ENCODE measurements at places on chromosomes 6 and 20. TPM values are rescaled to one million over a fixed set of nuclear protein-coding genes. Genes with fewer than 3 reads are reported as not detected.

The SAMD5 gene
- not detected for total RNA-seq

The GSTA3 gene
- not detected for total RNA-seq

The MYMX gene
- total RNA-seq, result not detected

The C6orf15 gene
- not detected for total RNA-seq

DNA sequence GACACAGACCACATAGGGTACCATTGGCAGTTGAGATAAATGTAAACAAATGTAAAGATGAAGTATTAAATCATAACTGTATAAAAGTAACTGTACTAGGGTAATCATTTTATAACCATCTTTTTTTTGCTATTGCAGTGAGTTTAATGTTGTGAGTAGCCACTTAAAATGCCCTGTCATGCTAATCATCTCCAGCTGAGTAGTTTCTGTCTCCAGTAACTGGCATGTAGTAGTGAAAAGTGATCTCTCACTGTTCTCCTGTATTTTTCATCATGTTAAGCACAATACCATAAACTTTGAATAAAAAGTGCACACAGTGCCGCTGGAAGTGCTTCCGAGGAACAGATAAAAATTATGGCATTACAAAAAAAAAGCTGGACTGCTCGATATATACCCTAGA lies 45.0 kb upstream of the OPRM1 start:
- no peak for DNase-seq

- peak; percentile 40 for DNase-seq
Observed at GRCh38 chr6:2695454-2696095, 55.1 kb downstream of the MYLK4 start.

GRCh38 chr6:143262859-143263258 lies 187.6 kb downstream of the ADAT2 start:
- DNase-seq, result no peak

DNA sequence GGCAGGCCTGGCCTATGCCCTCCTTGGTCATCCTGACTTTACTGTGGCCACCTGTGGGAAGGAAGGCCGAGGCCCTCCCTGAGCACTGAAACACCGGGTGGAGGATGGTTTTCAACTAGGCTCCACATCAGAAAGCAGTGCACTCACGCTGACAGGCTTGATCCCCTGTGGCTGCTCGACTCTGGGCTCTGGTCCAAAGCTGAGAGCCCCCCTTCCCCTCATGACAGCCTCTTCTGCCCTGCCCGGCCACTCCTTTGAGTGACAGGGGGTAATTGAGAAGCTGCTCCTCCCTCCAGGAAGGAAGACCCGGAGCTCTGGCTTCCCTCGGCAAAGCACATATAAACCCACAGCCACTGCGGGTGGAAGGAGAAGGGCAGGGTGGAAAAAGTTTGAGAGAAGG lies 43.6 kb downstream of the MUC22 start:
- DNase-seq, result no peak

GRCh38 chr20:5797165-5797564 lies 47.0 kb downstream of the SHLD1 start:
- no peak for DNase-seq

DNA sequence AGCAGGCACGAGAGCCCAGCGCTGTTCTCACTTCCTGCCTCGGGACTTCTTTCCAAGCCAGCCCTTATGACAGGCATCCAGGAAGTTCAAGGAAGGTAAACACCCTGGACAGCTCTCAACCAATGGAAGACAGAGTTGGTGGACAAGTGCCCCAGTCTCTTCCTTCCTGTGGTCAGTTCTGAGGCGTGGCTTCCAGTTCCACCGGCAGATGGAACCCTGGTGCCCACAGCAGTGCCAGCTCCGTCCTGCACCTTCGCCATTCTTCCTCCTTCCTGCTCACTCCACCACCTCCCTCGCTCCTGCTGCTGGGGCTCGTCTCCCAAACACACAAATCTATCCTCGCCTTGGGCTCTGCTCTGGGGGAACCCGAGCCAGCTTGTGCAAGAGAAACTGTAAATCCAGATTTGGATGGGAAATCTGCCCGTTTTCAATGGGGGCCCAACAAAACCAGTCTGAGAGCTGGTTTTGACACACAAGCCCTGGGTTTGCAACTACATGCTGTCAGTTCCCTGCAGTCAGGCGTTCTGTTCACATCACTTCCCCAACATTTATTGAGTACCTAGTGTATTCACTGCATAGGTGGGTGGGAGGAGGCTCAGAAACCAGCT lies 162.7 kb downstream of the GRM4 start:
- DNase-seq, result no peak

DNA sequence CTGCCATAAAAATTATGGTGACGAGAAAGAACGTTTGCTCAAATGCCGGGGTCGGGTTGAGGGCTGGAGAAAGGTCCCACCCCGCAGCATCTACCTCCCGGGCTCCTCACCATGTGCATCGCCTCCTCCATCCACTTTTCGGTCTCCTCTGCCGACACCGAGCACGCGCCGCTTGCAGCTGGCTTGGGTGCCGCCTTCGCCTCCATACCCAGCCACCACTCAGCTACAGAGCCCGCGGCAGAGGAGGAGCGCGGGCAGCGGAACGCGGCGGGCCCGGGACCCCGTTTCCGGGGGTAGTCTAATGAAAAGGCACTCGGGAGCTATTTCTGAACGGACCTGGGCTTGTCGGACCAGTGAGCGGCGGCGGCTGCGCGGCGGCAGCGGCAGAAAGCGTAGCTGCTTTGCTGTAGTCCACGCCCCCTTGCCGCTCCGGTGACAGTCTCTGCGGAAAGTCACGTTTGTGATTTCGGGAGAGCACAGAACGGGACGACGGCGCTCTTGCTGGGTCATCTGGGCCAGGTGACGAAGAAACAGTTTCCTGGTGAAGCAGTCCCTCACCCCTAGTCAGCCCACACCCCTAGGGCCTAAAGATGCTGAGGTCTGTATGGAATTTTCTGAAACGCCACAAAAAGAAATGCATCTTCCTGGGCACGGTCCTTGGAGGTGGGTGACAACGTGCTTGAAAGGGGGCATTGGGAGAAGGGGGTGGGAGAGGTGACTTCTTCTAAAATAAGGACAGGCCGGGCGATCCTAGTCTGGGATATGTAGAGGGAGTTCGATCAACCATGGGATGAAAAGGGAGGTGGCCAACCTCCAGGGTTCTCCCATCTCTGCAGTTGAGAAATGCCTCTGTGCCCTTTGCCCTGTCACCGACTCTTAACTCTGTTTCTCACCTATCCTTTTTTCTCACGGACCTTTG lies at the start of the genes ADAT2 and PEX3:
Gene ADAT2, minus strand, starts transcription at position 243 of the 919 bp plus-strand sequence. Its CDS starts 37 bp downstream, at position 206.
Gene PEX3, plus strand, starts transcription at position 353 of the 919 bp plus-strand sequence. Its CDS starts 238 bp downstream, at position 591.
- peak; percentile 96 for DNase-seq

GRCh38 chr6:132752255-132752654 lies 5.4 kb downstream of the VNN2 start:
- no peak for DNase-seq

- DNase-seq, result no peak
Observed at GRCh38 chr6:75876152-75876551, 127.1 kb downstream of the MYO6 start.

DNA sequence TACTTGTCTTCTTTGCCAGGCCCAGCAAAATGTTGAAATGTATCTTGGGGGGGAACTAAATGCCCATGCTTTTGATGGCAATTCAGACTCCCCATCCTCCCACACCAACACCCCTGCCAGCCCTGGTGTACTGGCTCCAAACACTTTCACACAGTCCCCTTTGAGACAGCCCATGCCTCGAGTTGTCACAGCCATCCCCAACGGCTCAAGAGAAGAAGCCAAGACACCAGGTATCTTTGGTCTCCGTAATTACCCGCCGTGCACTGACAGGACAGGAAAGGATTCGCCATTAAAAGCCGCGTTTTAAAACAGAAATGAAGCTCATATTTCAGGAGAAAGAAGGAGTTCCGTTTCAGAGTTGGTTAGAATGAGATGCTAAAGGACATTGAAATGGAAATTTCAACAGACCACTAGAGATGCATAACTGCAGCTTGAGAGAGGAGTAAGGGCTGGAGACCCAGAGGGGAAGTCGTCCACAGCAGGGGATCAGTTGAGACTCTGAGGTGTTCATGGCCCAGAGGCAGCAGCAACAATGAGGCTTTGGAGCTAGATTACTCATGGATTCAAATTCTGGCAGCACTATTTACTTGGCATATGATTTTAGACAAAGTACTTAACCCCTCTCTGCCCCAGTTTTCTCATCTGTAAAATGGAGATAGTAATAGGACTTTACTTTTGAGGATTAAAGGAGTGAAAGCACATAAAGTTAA lies 63.5 kb upstream of the ADGRF1 start:
- no peak for DNase-seq

DNA sequence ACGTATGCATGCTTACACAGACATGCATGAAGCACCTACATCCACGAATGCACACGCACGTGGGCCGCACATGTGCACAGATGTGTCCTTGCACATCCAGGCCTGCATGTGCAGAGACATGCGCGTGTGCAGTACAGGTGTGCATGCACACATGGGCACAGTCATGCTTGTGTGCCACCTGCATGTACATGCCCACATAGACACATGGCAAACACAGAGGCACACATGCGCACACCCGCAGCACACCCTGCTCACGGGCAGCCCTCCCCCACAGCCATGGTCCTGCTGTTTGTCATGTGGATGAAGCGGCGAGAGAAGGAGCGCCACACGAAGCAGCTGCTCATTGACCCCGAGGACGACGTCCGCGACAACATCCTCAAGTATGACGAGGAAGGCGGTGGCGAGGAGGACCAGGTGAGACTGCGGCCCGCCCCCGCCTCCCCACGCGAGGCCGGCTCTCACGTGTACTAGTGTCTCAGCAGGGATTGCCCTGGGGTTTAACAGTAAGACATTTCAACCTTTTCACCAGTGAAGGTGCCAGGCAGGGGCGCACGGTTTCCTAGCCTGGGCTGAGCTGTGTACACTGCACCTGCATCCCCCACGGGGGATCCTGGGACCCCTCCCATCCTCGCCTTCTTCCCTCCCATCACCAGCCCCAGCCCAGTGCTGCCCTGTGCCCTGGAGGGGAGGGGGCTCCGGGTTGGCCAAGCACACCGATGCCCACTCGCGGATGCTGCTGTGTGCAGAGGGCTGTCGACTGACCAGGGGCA lies 132.8 kb downstream of the TAF4 start:
- no peak for DNase-seq

Data from HFFc6 (cell line).